NCI-H1105 treated with DMSO at 0.1 percent for 48 hours (cell line): ENCODE measurements at places on chromosomes 7 and 10.

DNA sequence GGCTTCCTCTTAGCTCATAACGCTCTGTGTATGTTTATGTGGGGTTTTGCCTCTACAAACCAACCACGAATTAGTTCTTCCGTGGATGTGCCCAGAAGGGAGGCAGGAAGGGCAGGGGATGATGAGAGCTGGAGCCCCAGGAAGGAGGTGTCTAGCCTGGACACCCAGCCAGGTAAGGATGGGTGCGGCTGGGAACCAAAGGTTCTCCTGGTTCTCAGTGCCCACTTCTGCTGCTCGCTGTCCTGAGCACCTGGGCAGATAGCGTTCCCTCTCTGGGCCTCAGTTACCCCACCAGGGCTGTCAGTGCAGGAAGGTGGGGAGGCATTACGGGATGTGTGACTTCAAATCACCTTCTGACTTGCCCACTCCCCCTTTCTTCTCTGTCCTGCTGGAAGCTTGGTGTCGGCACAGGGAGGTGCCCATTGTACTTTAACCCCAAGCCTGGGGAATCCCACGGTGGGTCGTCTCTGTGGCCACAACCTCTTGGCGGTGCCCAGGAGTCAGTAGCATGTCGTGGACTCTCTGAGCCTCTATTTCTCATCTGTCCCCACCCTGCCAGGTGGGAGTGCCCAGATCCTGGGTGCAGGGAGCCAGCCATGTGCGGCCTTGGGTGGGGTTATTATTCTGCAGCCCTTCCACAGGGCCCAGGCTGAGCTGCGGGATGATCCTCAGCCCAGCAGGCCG is 18.7 kb upstream of the PCBD1 start:
- DNase-seq: no peak

- DNase-seq: no peak
These were observed 82.2 kb downstream of the ZNRF2 start for GRCh38 chr7:30366606-30367005.

GRCh38 chr10:133190225-133190624 is 30.2 kb downstream of the KNDC1 start:
- no peak for DNase-seq

DNA sequence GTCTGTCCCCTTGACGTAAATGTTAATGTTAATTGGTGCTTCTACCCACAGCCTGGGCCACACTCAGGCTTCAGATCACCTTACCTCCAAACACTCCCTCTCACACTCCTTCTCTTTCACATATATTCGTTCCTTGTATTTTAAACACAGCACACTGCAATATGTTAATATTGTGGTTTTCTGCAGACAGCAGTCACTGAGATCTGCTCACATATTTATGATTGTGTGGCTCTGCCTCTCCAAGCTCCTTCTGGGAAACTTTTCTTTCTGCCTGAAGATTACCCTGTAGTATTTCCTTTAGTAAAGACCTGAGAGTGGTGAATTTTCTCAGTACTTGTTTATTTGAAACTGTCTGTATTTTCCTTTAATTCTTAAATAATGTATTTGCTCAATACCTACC is 104.7 kb downstream of the VWC2 start:
- no peak for DNase-seq

DNA sequence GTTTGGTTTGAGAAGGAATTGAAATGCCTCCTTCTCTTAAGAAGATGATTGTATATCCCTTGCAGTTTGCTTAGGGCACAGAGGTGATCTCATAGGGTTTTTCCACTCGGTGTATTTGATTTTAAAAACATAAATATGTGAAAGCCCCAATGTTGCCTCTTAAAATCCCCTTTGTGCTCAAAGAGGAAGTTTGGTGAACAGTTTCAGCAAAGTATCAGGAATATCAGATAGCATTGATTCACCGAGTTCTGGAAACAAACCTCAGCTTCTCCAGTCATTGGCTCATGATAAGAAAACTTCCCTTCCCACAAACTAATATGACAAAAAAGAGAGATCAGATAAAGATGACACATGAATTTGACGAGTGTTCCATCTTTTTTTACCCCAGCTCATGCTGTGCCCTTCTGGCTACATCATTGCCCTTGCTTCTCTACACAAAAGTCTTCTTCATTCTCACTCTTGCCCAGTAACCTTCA is 20.1 kb upstream of the SMNDC1 start:
- DNase-seq: no peak

GRCh38 chr10:103802081-103802480 is 53.3 kb downstream of the SH3PXD2A start:
- no peak for DNase-seq

- peak; percentile 49 for DNase-seq
These were observed 18.1 kb upstream of the LIPK start for GRCh38 chr10:88687853-88688467.

DNA sequence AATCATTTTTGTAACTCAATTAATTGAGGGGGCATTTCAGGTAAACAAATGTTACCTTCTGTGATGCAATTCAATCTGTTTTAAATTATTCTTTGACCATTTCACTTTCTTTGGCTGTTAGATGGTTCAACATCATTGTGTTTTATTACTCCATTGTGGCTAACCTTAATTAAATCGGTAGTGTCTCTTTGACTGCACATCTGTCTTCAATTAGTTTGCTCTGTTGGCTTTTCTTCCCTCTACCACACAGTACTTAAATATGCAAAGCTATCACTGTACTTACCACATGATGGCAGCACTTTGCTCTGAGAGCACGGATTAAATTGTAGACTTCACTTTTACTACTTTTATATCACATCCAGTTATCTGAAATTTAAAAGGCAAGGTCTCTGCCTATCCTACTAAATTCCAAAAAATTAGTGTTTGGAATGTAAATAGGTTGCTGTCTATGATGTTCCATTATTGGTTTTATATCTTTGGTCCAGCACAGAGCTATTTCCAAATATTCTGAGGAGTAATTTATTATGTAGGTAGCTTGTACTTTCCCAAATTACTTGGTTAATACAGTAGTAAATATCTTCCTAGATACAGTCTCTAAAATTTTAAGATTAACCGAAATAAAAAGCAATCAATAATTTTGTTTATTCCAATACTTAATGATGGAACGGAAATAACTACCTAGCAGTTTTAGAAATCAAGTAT is 352.0 kb downstream of the PCLO start:
- DNase-seq: peak; percentile 66

- DNase-seq: peak; percentile 20
These were observed 37.7 kb downstream of the MTURN start for GRCh38 chr7:30172451-30172850.

DNA sequence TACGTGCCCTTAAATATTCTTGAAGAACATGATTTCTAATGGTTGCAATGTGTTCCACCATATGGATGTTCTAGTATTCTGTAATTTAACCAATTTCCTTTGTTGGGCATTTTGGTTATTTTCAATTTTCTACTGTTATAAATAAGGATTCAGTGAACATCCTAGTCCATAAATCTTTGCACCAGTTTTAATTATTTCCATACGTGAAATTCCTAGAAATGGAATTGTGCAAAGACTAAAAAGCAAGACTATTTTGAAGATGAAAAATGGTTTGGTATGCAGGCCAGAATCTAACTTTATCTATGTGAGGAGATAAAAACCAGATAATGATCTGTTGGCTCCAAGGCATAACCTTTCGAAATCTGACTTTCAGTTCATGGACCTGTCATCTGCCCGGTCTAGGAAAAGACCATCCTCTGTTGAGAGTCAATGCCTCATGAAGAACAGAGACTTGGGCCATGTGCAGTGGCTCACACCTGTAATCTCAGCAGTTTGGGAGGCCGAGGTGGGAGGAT is 633.2 kb upstream of the NRP1 start:
- no peak for DNase-seq

GRCh38 chr7:81484261-81484660 is 285.6 kb downstream of the HGF start:
- no peak for DNase-seq

DNA sequence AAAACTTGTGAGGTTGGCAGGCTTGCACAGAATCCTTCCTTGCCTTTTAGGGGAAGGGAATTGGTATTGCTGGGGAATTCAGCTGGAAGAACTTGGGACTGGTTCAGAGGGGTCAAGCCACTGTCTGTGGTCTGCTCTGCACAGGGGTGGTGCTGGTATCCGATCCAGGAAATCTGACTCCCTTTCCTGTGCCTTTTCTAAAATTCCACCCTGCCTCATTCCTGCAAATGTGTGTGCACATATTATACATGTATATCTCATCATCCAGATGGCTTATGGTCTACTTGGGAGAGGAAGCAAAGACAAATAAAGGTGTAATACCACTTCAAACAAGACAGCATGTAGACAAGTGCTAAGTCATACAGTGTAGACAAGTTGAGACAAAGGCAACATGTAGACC is 14.3 kb downstream of the UBTD1 start:
- DNase-seq: no peak

- DNase-seq: no peak
These were observed 2.6 kb upstream of the MNX1 start for GRCh38 chr7:157013101-157013500.

DNA sequence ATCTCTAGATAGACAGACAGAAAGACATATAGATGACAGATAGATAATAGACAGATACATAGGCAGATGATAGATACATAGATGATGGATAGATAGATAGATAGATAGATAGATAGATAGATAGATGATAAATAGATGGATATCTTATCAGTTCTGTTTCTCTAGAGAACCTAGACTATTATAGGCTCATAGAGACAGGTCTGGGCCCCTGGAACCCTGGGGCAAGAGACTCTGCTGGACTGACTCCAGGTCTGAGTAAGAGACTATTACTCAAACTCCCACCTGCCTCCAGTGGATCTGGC is 58.3 kb downstream of the FRMPD2 start:
- DNase-seq: no peak

GRCh38 chr7:71776726-71777125 is 635.4 kb downstream of the CALN1 start:
- DNase-seq: no peak

DNA sequence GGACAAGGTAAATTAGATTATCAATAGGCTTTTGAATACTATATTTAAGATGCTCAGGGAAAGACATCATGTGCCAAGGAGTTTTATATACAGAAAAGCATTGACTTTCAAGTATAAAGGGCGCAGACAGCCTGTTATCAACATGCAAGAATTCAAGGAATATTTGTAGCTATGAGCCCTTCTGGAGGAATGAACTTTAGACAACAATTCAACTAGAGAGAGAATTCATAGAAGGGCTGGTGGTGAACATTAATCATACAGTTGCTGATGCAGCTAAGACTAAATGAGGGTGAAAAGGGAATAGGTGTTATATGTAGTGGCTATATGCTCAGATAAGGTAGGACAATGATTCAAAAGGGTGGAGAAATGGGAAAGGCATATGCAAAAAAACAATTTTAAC is 41.2 kb downstream of the AOAH start:
- no peak for DNase-seq

GRCh38 chr7:1526271-1526754 is 4.2 kb upstream of the MAFK start:
- DNase-seq: no peak

- DNase-seq: no peak
These were observed 69.1 kb upstream of the WAC start for GRCh38 chr10:28463676-28464395.
